T-helper 17 cell (primary cell): ENCODE measurements at places on chromosomes 4 and X.

- no peak overlapping the region for H3K27ac ChIP-seq
- H3K4me1 ChIP-seq = no peaks in the 10 kb centered on the region
- H3K36me3 ChIP-seq = no peaks in the 10 kb centered on the region
- DNase-seq = no peak
Observed at GRCh38 chrX:10158279-10159144, 1.7 kb downstream of the CLCN4 start.

GRCh38 chr4:7783541-7783940 is 156.1 kb downstream of the AFAP1 start:
- no peaks in the 10 kb centered on the region for H3K27me3 ChIP-seq
- DNase-seq = no peak
- peak overlapping the region; percentile 31 for H3K4me3 ChIP-seq
- peaks cover 2% of the 10 kb centered on the region for H3K36me3 ChIP-seq
- H3K27ac ChIP-seq = peak overlapping the region; percentile 79
- H3K4me1 ChIP-seq = peaks cover 44% of the 10 kb centered on the region

DNA sequence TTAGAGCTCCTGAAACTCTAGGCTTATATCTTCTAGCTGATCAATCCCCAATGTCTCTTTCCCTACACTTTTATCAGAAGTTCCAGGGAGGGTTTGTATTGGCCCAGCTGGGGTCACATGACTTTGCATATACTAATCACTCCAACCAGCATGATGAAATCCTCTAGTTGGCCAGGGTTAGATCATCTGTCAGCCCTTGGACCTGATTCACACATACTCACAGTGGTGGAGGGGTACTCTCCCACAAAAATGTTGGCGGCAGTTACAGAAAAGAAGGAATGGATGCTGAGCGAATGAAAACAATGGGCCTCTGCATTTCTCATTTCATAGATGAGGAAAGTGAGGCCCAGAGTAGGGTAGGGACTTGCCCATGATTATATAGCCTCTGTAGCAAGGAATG is 151.1 kb downstream of the PJA1 start:
- H3K27ac ChIP-seq = no peak overlapping the region
- DNase-seq = no peak
- H3K27me3 ChIP-seq = no peaks in the 10 kb centered on the region
- H3K36me3 ChIP-seq = no peaks in the 10 kb centered on the region

GRCh38 chr4:143617994-143618679 is 82.3 kb downstream of the FREM3 start:
- no peak overlapping the region for H3K27ac ChIP-seq
- no peaks in the 10 kb centered on the region for H3K27me3 ChIP-seq
- H3K36me3 ChIP-seq = no peaks in the 10 kb centered on the region
- H3K4me1 ChIP-seq = peaks cover 2% of the 10 kb centered on the region
- no peak for DNase-seq

DNA sequence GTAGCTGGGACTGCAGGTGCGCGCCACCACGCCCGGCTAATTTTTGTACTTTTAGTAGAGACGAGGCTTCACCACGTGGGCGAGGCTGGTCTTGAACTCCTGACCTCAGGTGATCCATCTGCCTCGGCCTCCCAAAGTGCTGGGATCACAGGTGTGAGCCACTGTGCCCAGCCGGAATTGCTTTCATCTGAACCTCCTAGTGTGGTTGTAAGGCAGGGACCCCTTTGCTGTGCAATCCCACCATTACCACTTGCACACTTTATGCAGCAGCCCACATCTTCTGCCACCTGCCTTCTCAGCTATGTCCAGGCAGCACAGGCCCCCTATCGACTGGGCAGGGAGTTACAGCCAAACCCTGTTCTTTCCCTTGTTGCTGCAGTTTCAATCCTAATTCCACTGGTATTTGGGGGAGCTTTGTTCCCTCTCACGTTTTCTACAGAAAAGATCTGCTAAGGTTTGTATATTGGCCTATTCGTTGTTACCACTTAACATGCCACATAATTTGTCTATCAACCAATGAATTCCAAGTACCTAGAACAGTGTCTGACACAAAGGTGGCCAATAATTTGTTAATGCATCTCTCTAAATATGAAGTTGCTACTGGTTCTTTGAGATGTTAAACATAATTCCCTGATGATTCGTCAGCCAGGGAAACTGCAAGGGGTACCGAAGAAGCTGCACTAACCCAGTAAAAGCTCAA is 6.5 kb downstream of the RPL39 start:
- peaks cover 3% of the 10 kb centered on the region for H3K36me3 ChIP-seq
- H3K27ac ChIP-seq = peak overlapping the region; percentile 4
- peak overlapping the region; percentile 63 for H3K4me3 ChIP-seq
- peak; percentile 15 for DNase-seq
- peaks cover 9% of the 10 kb centered on the region for H3K4me1 ChIP-seq
- H3K27me3 ChIP-seq = no peaks in the 10 kb centered on the region

- H3K4me1 ChIP-seq = peaks cover 2% of the 10 kb centered on the region
- no peak for DNase-seq
Observed at GRCh38 chrX:47162927-47163583, 18.0 kb downstream of the RBM10 start.

GRCh38 chr4:184408021-184408683 is 66.2 kb downstream of the IRF2 start:
- H3K4me3 ChIP-seq = peak overlapping the region; percentile 19
- peak overlapping the region; percentile 91 for H3K27ac ChIP-seq
- peaks cover 49% of the 10 kb centered on the region for H3K4me1 ChIP-seq
- peaks cover 9% of the 10 kb centered on the region for H3K36me3 ChIP-seq
- no peak for DNase-seq
- no peaks in the 10 kb centered on the region for H3K27me3 ChIP-seq

- DNase-seq = no peak
- H3K27me3 ChIP-seq = no peaks in the 10 kb centered on the region
- H3K4me3 ChIP-seq = no peak overlapping the region
- H3K4me1 ChIP-seq = no peaks in the 10 kb centered on the region
- H3K27ac ChIP-seq = no peak overlapping the region
- no peaks in the 10 kb centered on the region for H3K36me3 ChIP-seq
Observed at GRCh38 chr4:54877006-54877405, 219.2 kb downstream of the KIT start.

DNA sequence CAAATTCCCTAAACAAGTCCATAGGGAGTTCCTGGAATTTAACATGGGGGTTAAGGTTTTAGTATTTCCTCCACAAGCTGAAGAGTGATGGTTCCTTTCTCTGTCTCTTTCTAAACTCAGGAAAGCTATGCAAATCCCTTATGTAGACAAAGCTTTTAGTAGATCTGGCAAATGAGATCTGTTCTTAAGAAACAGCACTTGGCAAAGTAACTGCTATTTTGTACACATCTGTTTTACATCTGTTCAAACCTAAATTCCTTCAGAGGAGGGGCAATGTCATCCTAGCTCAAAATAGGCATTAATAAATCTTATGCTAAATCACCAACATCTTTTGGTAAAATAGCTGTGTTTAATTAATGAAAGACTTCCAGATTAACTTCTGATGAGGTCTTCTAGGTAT is 137.8 kb upstream of the TBC1D9 start:
- no peaks in the 10 kb centered on the region for H3K36me3 ChIP-seq
- H3K27me3 ChIP-seq = peaks cover 31% of the 10 kb centered on the region
- no peak overlapping the region for H3K4me3 ChIP-seq
- no peaks in the 10 kb centered on the region for H3K4me1 ChIP-seq

- no peak overlapping the region for H3K27ac ChIP-seq
- no peak for DNase-seq
- H3K27me3 ChIP-seq = no peaks in the 10 kb centered on the region
- H3K36me3 ChIP-seq = no peaks in the 10 kb centered on the region
Observed at GRCh38 chr4:2615821-2616220, 79.4 kb downstream of the FAM193A start.

DNA sequence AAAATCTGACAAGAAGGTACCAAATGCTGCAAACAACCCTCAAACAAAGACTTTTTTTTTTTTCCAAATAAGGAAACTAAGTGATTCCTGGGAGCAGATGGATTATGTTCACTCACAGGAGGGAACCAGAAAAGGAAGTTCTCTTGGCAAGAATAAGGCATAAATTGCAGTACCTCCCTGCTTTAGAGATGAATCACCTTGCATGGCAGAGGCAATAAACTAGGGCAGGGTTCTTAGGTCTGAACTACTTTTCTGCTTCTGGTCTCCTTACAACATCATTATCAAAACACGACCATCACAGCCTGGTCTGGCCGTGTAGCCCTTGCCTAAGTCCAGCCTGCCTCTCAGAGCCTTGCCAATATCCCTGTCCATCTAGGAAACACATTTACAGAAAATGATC is 6.3 kb downstream of the TMEM31 start:
- no peak for DNase-seq
- no peak overlapping the region for H3K27ac ChIP-seq
- no peaks in the 10 kb centered on the region for H3K27me3 ChIP-seq
- no peak overlapping the region for H3K4me3 ChIP-seq
- no peaks in the 10 kb centered on the region for H3K4me1 ChIP-seq

DNA sequence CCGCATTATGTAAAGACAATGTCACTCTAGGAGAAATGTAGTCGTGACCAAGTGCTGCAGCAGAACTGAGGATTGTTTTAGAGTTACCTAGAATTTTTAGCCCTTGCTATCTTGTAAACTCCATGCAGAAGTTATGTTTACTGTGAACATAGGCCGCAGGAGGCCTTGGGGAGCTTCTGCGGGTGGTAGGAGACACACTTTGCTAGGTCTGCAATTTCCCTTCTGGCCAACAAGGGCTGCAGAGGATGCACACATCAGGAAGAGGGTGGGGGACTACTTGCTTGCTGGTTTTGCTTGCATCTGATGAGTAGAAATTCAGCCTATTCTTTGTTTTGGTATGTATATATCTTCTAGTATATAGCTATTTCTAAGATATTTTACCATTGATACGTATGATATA is 23.1 kb downstream of the BANK1 start:
- H3K4me3 ChIP-seq = no peak overlapping the region
- H3K4me1 ChIP-seq = no peaks in the 10 kb centered on the region
- no peaks in the 10 kb centered on the region for H3K27me3 ChIP-seq
- H3K27ac ChIP-seq = no peak overlapping the region
- H3K36me3 ChIP-seq = no peaks in the 10 kb centered on the region

DNA sequence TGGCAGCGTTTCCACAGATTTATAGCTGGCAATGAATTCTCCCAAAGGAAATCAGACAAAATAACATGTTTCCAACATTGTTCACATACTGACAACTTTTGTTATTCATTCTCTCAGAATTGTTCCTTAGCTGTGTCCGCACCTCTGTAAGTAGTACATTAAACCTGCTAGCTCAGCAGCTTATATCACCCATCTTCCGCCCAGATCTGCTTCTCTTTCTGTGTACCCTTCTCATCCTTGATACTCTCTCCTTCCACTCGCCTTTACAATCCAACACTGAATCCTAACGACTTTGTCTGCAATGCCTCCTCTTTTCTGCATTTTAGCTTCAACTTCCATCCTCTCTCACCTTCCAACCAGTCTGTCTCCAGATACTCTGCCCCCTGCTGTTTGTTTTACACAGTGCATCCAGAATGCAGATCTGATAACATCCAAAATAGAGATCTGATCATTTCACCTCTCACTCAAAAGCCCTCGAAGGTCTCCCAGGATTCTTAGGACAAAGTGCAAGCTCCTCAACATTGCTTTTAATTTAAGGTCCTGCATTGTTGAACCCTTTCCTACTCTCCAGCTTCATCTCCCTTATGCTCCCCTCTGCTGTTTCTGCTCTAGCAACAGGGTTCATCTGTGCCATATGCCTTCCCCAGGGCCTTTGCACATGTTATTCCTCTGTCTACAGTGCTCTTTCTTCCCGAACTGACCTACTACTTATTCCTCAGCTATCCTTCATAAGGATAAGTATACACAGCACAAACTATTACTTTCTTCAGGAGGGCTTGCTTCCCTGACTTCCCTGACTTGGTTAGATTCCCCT is 67.3 kb upstream of the VBP1 start:
- DNase-seq = no peak
- peaks cover 4% of the 10 kb centered on the region for H3K4me1 ChIP-seq
- no peaks in the 10 kb centered on the region for H3K27me3 ChIP-seq

GRCh38 chrX:153381684-153382532 is 19.2 kb downstream of the PNMA6E start:
- H3K36me3 ChIP-seq = no peaks in the 10 kb centered on the region
- no peak for DNase-seq
- H3K27ac ChIP-seq = no peak overlapping the region
- no peaks in the 10 kb centered on the region for H3K27me3 ChIP-seq
- H3K4me1 ChIP-seq = peaks cover 3% of the 10 kb centered on the region

- DNase-seq = no peak
- H3K27me3 ChIP-seq = no peaks in the 10 kb centered on the region
- peak overlapping the region; percentile 93 for H3K4me3 ChIP-seq
- H3K36me3 ChIP-seq = no peaks in the 10 kb centered on the region
- peak overlapping the region; percentile 99 for H3K27ac ChIP-seq
Observed at GRCh38 chrX:56812515-56813105, 83.6 kb downstream of the NBDY start.

- no peaks in the 10 kb centered on the region for H3K27me3 ChIP-seq
- peak overlapping the region; percentile 47 for H3K4me3 ChIP-seq
- H3K27ac ChIP-seq = peak overlapping the region; percentile 74
- peaks cover 2% of the 10 kb centered on the region for H3K36me3 ChIP-seq
- peaks cover 22% of the 10 kb centered on the region for H3K4me1 ChIP-seq
Observed at GRCh38 chr4:38328989-38329729, 334.8 kb upstream of the KLF3 start.

DNA sequence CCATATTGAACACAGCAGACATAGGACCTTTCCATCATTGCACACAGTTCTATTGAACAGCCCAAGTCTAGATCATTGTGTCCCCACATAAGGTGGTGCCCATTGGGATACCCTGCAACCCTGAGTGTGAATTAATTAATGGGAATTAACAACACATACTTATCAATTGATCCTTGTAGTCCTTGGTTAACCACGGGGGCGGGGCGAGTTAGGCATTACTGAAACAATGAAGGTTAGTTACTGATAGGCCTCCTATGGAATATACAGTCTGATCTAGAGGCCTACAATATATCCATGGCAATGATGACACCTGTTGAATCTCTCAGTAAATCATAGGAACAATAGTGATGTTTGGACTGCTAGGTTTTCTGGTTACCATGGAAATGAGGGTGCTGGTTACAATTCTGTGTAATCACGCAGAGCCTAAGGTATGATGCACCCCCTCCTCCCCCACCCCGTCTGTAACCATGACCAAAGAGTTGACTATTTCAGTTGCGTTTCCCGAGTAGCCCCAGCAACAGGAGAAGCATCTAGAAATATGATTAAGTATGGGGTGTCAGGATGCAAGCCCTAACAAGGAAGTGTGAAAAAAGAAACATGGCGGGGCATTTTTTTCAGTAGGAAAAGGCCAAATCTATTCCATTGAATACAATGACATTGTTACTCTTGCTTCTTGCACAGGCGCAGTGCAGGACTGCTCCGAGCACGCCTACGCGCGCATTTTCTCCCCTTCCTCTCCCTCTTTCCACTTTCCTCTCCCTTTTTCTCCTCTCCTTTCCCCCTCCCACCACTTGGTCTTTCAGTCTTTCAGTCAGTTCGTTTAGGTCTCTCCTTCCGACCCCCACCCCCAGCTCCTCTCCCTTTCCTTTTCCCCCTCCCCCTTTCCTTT is 677 bp upstream of the NONO start:
- H3K27me3 ChIP-seq = no peaks in the 10 kb centered on the region
- peaks cover 4% of the 10 kb centered on the region for H3K4me1 ChIP-seq
- peaks cover 2% of the 10 kb centered on the region for H3K36me3 ChIP-seq
- H3K27ac ChIP-seq = peak overlapping the region; percentile 98
- no peak for DNase-seq
- H3K4me3 ChIP-seq = peak overlapping the region; percentile 98

- no peaks in the 10 kb centered on the region for H3K27me3 ChIP-seq
- H3K4me1 ChIP-seq = peaks cover 12% of the 10 kb centered on the region
- DNase-seq = no peak
- no peak overlapping the region for H3K4me3 ChIP-seq
Observed at GRCh38 chr4:8404791-8405515, 35.6 kb downstream of the ACOX3 start.

GRCh38 chr4:55543858-55544257 is 2.9 kb downstream of the CLOCK start:
- H3K27ac ChIP-seq = peak overlapping the region; percentile 90
- peaks cover 25% of the 10 kb centered on the region for H3K4me1 ChIP-seq
- no peaks in the 10 kb centered on the region for H3K36me3 ChIP-seq
- no peak overlapping the region for H3K4me3 ChIP-seq
- no peaks in the 10 kb centered on the region for H3K27me3 ChIP-seq
